Activated CD4-positive, alpha-beta T cell treated with anti-CD3 and anti-CD28 coated beads, Interleukin-2, Interleukin-6, amounts not matched to agents 100 ng/mL and 50 ng/mL, durations not matched to agents 16 hours and 8 hours (primary cell): ENCODE measurements at places on chromosomes 13 and 19.

- no peak for DNase-seq
Measured at GRCh38 chr13:65343898-65344663, 1886.1 kb downstream of the PCDH9 start.

GRCh38 chr13:51806566-51806965 is 2.6 kb upstream of the DHRS12 start:
- no peak for DNase-seq

GRCh38 chr13:51577690-51578089 is 6.6 kb upstream of the WDFY2 start:
- DNase-seq, result no peak

DNA sequence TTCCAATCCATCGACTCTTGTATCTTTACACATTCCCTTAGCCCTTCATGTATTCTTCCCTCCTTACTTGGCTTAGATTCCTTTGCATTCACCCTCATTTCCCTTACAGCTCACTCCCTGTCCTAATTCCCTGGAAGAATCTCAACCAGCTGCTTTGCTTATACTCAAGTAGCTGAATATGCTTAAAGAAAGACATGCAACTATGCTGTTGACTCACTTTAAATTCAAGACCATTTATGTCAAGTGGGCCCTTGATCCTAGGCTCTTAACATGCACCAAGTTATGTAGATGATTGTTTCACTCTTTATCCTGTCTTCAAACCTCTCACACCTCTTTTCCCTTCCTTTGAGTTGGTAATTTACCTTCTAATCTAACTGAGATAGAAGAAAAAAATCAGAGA is 7.4 kb downstream of the CCDC122 start:
- DNase-seq, result no peak

GRCh38 chr13:33218020-33218419 is 67.5 kb downstream of the STARD13 start:
- no peak for DNase-seq

DNA sequence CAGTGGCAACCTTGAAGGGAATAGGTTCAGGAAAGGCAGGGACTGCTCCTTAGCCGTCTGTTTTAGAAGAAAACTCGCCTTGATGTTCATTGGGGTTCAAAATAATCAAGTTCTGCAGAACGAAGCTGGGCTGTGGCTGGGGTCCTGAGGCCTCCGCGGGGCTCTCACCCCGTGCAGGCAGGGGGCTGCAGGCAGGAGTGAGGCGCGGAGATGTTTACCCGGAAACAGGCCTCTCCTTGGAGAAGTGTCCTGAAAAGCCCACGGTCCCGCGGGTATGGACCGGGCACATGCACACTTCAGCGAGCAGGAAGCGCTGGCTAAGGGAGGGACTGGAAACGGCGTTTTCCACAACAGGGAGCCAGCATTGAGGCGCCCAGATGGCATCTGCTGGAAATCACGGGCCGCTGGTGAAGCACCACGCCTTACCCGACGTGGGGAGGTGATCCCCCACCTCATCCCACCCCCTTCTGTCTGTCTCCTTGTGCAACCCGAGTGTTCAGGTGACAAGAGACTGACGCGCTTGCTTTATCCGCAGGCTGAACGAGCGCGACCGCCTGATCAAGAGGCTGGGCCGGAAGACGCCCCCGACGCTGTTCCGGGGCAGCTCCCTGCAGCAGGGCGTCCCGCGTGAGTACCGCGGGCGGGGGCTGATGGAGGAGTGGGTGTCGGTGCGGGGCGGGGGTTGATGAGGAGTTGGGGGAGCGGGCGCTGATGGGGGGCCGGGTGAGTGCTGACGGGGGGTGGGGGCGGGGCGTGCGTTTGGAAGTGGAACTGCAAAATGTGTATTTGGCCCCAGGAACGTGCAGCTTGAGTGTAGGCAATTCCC is 39.6 kb downstream of the SHISA2 start:
- DNase-seq, result peak; percentile 22

- DNase-seq, result no peak
Measured at GRCh38 chr19:7902796-7903243, 857 bp upstream of the MAP2K7 start.

DNA sequence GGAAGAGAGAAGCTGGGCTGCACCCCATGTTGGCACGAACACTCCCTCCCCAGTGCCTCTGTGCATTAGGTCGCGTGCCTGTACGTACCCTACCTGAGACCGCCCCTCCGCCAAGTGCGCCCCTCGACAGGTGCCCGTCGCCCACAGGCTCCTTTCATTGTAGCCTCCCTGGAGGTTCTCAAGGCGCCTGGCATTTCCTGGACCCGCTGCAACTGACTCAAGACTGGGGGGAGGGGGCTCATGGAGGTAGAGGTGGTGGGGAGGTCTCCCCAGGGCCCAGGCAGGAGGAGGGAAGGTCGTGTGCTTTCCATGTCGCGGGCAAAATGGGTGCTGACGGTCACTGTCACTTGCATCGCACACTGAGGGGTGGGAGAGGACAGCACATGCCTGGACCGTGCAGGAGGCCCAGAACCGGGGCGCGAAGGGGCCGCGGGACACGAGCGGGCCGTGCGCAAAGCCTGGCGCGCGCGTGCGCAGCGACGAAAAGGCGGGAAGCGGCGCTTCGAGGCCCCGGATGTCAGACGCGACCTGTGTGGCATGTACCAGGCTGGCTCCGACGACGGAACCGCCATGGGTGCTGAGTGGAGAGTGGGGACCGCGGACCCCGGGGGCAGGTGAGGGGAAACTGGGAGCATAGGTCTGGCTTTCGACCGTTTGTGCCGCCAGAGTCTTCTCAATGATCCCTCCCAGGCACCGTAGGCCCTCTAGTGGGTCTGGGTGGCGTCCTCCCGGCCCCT is 16.5 kb downstream of the NFIX start:
- no peak for DNase-seq

DNA sequence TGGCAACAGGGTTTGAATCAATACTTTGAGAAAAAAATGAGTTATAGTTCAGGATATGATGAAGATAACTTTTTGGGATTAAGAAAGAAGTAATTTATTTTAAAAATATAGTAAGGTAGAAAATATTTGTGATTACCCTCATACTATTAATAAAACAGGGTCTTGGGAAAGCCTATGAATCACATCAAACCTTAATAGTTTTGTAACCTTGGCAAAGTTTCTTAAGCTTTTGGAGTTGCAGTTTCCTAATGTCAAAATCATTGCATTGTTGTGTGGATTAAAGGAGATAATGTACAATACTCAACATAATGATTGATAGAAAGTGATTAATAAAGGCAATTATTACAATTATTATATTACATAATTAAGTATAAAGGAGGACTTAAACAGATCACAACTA is 149.0 kb downstream of the LMO7 start:
- DNase-seq, result no peak

DNA sequence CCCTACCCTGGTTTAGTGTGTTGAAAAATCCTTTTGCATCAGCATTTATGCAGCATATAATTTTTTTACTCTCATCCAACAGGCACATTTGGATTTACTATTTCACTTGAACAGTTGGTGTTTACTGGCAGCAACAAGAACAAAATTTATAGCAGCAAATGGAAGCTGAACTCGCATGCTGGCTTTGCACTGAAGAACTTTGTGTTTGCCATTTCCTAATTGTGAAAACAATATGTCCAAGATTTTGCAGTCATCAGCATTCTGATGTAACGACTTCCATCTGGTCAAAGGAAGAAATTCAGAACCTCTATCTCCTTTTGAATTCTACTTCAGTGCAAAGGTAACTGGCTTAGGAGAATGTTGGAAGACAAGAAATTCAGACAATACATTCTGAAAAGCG is 131.0 kb downstream of the DLEU7 start:
- no peak for DNase-seq

- DNase-seq, result no peak
Measured at GRCh38 chr13:86810361-86810760, 860.8 kb upstream of the SLITRK5 start.

- DNase-seq, result no peak
Measured at GRCh38 chr13:29718694-29719093, 123.2 kb upstream of the SLC7A1 start.

- DNase-seq, result no peak
Measured at GRCh38 chr19:18833849-18834643, 2.3 kb downstream of the UPF1 start.

DNA sequence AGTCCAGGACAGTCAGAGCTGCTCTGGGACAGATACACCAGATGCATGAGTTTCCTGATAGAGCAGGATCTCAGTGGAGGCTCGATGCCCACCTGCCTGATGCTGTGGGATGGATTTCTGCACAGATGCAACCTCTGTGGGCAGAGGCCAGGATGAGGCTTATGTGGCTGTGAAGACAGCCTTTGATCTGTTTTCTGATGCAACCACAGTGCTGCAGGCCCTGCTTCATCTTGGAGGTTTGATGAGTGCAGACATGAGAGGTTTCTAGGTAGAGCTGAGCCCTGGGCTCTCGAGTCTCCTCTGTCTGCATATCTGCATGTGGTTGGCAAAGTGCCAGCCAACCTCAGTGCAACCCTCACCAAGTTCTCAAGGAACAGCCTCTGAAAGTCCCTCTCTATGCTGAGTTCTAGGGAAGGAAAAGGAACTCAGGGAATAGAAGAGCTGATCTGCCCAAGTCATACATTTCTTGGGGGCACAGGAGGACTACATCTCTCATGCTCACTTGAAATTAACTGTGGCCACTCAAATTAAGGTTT is 23.1 kb upstream of the TSHZ3 start:
- DNase-seq, result peak; percentile 17

- peak; percentile 90 for DNase-seq
Measured at GRCh38 chr19:21851596-21852345, 15.8 kb upstream of the ZNF43 start.

DNA sequence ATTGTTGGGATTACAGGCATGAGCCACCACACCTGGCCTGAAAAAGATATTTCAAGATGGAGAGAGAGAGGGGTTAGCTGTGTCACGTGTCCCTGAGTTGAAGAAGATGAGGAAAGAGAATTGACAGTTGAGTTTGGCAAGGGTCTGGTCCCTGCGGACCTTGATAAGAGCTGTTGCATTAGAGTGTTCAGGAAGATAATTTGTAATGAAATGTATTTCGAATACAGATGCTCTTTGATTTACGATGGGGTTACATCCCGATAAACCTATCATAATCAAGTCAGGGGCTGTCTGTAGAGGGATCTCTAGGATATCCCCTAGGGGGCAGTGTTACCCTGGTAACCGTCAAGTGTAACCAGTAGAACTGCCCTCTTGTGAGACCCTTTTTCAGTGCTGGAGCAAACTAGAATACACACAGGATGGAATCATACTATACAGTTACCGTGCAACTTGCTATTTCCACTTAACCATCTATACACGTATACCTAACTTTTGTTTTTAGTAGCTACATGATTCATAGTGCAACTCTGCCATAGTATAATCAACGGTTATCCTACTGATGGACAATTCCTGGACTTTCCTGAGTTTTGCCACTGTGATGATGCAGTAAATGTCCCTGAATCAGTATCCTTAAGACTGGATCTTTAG is 1.5 kb upstream of the ELOF1 start:
- DNase-seq, result peak; percentile 90

GRCh38 chr13:110261166-110262081 is 45.5 kb downstream of the COL4A1 start:
- no peak for DNase-seq

DNA sequence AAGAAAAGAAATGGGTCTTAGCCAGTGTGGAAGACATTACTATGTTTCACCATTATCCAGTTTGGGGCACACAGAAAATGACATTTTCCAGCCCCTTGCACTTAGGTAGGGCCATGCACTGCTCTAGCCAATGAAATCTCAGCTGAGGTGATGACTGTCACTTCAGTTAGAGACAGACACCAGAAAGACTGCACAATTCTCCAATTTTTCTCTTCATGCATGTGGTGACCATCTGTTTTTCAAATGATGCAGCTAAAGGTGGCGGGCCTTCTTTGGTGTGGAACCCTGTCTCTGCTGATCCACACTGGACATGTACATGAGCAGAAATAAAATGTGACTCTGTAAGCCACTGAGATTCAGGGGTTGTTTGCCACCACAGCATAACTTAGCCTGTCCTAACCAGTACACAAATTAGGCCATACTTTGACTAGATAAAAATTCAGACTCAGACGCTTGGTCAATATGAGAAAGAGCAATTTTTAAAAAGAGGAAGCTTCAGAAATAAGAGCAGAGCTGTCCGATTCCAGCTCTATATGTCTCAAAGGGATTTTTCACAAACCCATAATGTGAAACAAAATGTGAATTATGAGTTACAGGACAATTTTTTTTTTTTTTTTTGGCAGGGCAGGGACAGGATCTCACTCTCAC is 6.7 kb downstream of the ZNF565 start:
- DNase-seq, result no peak

GRCh38 chr13:92573467-92574057 is 653.0 kb upstream of the GPC6 start:
- DNase-seq, result peak; percentile 0

- DNase-seq, result peak; percentile 26
Measured at GRCh38 chr13:102399791-102400674, 1.8 kb downstream of the FGF14 start.

GRCh38 chr13:40024204-40024966 is 368.9 kb downstream of the COG6 start:
- DNase-seq, result peak; percentile 47

DNA sequence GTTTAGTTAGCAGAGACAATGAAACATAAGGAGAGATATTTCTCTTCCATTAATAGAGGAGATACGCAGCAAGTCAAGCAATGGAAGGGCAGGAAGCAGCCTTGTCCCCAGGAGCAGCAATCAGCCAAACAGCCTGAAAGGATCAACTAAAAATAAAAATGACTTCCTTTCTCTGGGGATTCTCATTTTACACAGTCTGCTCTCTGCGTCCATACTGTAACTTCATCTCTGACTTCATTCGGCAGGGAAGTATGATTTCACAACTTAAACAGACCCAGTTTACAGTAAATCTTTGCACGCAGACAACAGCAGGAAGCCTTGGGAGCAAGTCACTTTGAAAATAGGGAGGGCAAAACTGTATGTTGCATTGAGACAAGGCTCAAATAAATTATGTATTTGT is 826.7 kb downstream of the DIAPH3 start:
- no peak for DNase-seq

- no peak for DNase-seq
Measured at GRCh38 chr13:102401265-102401664, 583 bp downstream of the FGF14 start.

GRCh38 chr13:41554626-41555386 is 97.5 kb downstream of the RGCC start:
- DNase-seq, result peak; percentile 74

DNA sequence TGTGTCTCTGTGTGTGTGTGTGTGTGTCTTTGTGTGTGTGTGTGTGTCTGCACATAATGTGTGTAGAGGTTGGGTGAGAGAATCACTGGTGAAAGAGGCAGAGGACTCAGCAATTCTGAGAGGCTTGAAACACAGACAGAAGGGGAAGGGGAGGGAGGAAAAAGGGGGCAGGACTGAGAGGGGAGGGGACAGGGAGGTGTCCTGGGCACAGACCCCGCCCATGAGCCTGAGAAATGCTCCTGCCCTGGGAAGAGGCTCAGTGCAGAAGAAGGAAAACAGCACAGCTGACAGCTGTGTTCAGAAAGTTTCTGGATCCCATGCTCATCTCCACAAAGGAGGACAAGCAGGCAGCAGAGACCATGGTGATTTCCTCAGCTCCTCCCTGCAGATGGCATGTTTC is 59.1 kb upstream of the CEACAM8 start:
- no peak for DNase-seq

DNA sequence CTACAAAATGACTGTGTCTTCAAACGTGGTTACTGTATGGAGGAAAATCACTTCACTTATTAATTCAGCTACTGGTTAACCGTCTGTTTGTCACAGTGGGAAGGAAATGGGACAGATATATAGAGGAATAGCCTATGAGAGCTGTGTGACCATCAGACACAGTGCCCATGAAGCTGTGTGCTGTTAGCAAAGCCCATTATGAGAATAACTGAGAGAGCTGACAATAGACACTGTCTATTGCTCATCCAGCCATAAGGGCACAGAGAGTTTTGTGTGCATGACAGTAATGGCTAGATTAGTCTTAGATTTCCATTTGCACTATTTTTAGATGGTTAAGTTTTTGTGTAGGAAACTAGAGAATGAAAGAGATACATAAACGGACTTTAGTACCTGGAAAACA is 64.1 kb upstream of the POSTN start:
- DNase-seq, result no peak
